Mammary epithelial cell (primary cell): ENCODE measurements at places on chromosomes 12 and 14. TPM values are rescaled to one million over a fixed set of nuclear protein-coding genes. Genes with fewer than 3 reads are reported as not detected.

DNA sequence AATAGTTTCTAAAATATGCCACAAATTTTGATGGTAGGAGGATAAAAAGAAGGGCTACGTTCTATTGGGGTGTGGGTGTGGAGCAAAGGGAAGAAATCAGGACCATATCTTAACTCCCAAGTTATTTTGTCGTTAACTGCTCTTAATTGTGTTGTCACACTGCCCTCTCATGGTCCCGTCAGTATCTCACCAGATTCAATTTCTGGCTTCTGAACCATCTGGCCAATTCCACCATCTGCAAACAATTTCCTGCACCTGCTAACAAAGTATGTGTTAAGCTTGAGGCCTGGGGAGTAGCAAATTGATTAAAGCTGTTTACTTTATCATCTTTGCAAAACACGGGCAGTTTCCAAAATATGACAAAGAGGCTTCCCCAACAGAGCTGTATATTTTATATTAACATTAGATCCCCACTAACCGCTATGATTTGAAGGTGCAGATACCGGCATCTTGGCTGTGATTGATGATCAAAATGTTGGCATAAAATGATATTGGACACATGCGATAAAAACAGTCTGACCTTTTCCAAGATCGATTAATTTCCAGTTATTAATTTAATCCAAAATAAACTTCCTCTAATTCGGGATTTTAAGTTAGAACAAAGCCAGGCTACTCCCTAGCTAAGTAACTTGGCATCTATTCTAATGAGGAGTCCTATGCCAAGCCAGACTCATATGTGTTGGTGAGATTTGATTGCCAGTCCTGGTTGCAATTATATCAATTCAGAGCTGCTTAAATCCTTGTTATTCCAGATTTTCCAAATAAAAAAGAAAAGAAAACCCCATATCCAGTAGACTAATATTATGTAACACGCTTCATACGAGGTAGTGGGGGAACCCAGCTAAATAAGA is 6.9 kb upstream of the DNM1L start:
- DNase-seq = peak; percentile 37

Gene RNF212B
- 0.05 TPM for polyA plus RNA-seq

GRCh38 chr14:70666361-70666686 is 24.6 kb downstream of the TTC9 start:
- no peak for DNase-seq

Gene PDZRN4
- not detected for polyA plus RNA-seq

Gene LHX5
- polyA plus RNA-seq = 0.17 TPM

DNA sequence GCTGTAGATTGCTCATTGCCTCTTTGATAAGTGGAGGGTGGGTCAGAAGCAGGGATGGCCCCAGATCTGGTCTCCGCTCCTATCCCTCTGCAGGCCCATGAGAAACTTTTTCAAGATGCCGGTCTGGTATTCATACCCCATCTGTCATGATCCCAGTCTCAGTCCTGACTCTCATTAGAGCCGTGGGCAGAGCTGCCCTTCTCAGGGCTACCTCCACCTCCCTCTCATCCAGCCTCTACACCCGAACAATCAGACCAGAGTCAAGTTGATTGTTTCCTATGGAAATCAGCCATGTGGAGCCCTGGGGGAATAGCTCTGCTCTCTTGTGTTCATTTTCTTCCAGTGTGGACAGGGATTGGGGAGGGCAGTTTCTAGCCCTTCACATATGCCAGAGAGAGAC is 45.8 kb downstream of the NEUROD4 start:
- DNase-seq = no peak
